Activated T-helper 1 cell treated with anti-CD3 and anti-CD28 coated beads, Interleukin-2, amount 50 U/mL, for 16 hours (primary cell): ENCODE measurements at places on chromosomes 12 and 14.
A peak's percentile ranks its signal among the peaks of the same experiment; 100 is the strongest.

- DNase-seq, result no peak
Observed at GRCh38 chr14:32249780-32250179, 46.7 kb upstream of the RNU6-8 start.

DNA sequence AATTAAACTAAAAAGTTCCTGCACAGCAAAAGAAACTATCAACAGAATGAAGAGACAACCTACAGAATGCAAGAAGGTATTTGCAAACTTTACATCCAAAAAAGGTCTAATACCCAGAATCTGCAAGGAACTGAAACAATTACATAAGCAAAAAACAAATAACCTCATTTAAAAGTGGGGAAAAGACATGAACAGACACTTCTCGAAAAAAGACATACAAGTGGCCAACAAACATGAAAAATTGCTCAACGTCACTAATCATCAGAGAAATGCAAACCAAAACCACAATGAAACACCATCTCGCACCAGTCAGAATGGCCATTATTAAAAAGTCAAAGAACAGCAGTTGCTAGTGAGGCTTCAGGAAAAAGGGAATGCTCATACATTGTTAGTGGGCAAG, 15.2 kb downstream of the PDE6H start:
- no peak for DNase-seq

DNA sequence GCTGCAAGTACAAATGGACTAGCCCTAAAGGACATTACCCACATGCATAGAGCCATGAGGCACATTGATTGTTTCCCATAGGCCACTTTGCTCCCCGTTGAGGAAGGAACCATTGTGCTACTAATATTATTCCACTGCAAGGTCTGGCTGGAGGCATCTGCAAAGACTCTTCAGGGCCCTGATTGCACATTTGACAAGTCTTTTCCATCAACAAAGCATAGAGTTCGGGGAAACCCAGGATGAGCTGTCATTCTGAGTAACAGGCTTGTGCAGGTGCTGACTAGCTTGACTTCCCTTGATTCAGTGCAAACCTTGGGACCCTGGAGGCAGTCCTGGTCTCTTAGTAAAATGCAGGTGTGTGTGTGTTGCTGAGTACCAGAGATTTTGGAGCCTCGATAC, 73.8 kb downstream of the SUSD6 start:
- peak; percentile 50 for DNase-seq

DNA sequence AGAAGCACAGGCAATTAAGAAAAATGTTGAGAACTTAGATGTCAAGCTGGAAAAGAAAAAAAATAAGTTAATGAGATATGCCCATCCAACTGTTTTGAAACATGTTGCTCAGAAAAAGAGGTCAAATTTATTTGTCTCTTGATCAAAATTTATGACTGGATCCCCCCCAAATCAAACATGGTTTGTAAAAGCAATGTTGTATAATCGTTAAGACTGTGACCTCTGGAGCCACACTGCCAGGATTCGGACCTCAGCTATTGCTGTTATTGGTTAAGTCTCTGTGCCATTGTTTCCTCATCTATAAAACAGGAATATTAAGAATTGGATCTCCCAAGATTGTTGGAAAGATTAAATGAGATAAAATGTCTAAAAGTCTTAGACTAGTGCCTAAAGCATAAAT, 51.9 kb upstream of the LRRK2 start:
- no peak for DNase-seq

- DNase-seq, result no peak
Observed at GRCh38 chr12:77772676-77773298, 57.9 kb upstream of the NAV3 start.

- no peak for DNase-seq
Observed at GRCh38 chr14:106058342-106058741, 532.0 kb downstream of the TMEM121 start.

GRCh38 chr12:82746668-82747067, 60.0 kb downstream of the TMTC2 start:
- no peak for DNase-seq

GRCh38 chr12:6608592-6609281, 1.6 kb upstream of the CHD4 start:
- no peak for DNase-seq

DNA sequence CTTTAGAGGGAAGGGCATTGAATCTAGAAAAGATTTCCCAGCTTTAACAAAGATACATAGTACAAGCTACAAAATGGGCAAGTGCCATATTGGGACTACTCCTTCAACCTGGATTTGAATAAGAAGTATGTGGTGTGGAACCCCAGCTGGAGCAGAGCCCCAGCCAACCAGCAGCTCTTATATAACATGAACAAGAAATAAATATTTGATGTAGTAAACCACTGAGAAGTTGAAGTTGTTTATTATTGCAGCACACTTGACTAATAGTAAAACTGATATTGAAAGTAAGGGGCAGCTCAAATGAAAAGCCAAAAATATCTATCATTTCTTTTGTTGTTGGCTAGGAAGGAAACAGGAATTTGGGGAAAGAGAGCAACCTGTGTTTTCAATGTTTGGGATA, 701.8 kb downstream of the TMTC2 start:
- no peak for DNase-seq

DNA sequence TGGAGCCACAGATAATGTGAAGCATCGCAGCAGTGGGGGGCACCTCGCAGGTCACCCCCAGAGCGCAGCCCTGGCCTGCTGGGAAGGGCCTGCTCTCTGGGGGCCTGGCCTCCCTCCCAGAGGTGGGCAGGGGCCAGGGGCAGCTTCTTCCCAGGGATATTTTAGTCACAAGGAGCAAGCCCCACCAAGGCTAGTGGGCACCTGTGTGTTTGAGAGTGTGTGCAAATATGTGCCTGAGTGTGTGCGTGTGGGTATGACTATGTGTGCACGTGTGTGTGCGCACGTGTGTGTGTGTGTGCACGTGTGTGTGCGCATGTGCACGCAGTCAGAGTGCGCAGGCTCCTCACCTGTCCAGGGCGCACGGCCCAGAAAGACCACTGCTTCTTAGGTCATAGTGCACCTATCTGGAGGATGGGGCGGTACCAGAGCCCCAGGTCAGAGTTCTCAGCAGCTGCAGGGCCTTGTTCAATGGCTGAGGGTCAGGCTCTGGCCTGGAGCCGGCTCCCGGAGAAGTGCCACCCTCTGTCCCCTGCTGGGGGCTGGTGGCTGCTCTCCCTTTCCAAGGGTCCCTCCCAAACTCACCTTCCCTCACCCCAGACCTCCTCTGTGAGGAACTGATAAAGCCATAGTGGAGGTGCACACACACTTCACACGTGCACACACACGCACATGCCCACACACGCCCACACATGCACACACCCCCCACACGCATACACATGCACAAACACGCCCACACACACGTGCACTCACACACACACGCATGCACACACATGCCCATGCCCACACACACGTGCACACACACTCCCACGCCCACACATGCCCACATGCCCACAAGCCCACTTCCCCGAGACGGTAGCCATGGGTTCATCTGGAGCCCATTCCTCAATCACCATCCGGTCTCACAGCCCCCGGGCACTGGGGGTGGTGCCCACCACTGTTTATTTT, 128.5 kb downstream of the KIF26A start:
- no peak for DNase-seq

GRCh38 chr12:64332938-64333337, 57.6 kb downstream of the C12orf56 start:
- DNase-seq, result no peak

- DNase-seq, result no peak
Observed at GRCh38 chr12:68958322-68958721, 25.4 kb upstream of the CPM start.

DNA sequence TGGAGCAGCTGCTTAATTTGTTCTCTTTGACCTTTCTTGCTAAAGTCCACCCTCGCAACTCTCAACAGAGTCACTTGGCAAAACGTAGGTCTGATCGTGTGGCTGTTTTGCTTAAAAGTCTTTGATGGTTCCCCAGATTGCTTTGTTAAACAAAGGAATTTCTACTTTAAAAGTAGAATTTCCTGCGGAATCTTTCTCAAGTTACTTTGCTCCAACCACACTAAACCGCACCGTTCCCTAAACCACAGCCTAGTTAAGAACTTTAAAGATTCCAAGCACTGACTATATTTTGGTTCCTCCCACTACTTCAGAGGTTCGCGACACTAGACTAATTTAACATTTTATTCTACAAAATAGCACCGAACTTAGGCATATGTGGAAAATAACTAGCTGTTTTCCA, 114.8 kb upstream of the FGD4 start:
- DNase-seq, result no peak

DNA sequence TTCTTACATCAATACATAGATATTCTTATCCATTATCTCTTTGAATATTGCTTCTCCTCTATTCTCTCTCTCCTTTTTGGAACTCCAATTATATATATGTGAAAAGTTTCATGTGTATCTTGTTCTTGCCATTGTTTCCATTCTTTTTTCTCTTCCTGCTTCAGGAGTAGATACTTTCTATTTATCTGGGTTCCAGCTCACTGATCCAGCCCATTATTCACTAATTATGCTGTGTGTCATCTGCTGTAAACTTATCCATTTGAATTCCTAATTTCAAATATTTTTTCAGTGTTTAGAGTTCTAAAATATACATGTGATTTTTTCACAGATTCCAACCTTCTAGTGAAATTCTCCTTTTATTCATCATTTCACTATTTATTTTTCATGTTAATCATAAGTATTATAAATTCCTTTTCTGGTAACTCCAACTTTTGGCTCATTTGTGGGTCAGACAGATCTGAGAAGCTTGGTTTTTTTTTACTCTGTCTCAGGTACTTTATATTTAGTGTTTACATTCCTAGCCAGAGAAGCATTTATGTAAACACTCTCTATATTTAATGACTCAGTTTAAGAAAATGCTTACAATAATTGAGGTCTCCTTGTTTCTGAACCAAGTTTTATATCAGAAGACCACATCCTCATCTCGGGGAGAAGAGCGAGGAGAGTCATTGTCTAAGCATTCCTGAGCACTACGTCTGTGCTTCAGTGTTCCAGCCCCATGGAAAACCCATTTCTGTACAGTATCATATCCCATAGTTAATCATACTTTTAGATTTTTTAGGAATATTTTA, 15.9 kb upstream of the AMIGO2 start:
- DNase-seq, result no peak

DNA sequence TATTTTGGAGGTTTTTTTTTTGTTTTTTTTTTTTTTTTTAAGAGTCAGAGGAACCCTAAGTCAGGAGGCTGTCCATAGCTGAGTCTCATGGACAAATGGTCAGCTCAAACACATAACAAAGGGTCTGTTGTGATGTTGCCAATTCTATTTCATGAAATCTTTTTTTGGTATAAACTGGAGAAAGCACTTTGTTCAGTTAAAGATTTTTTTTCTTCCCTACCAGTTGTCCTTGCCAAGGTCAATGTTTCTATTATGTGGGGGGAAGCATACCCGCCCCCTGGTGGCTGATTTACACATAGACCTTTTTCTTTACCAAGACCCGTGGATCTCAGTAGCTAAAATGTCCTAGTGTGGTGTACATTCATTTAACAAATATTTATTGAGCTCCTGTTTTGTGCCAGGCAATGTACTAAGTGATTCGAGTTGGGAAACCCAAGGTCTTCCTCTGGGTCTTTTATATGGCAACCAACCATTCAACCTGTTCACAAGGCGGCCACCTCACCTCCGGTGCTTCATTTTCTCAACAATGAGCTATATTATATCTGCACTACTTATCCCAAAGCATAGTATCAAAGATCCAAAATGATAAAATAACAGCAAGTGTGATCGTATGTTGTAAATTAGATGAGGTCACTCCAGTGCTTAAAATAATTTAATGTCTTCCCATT, 214.5 kb downstream of the PAH start:
- no peak for DNase-seq

- no peak for DNase-seq
Observed at GRCh38 chr14:34833549-34834523, 41.3 kb downstream of the BAZ1A start.

DNA sequence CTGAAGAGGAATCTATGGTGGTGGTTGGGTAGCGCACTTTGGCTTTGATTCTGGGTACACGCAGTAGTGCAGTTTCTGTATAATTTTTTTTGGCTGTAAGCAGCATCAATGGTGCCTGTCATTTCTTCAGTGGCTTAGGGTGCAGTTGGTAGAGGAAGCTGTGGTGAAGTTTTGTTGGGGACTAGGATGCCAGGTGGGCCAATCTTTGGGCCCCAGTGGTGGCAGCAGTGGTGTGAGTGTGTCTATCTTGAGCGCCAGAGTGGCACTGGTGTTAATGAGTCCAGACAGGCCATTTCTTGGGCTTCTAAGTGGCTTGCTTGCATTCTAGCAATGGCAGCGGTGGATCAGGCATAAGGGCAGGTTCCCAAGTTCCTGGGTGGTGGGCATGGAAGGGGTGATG, 33.8 kb upstream of the CCND2 start:
- DNase-seq, result no peak

- DNase-seq, result no peak
Observed at GRCh38 chr12:59388694-59389093, 207.1 kb upstream of the SLC16A7 start.

- no peak for DNase-seq
Observed at GRCh38 chr12:109624467-109624866, 50.9 kb downstream of the MVK start.

DNA sequence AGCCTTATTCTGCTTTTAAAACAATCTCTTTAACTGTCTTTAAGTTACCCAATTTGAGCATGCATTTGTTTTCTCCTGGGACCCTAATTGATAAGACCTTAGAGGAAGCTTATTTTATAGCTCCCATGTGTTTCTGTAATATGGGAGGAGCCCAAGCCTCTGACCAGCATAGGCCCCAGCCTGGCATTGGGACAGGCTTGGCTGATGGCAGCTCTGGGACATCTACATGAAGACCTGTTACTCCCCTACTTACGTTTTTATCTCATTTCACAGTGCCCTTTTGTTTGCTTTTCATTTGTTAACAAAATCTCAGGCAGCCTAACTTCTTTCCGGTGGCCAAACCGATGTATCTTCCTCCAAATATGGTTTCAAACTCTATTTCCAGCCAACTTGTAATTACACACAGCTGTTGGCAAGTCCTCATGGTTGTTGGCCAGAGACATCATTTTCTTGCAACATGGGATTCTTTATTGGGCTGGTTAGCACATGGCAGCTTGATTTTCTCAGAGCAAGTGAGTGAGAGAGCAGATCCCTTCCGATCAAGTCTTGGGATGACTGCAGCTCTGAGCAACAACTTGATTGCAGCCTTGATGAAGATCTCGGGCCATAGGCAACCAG, 1117.5 kb downstream of the AACS start:
- DNase-seq, result no peak

DNA sequence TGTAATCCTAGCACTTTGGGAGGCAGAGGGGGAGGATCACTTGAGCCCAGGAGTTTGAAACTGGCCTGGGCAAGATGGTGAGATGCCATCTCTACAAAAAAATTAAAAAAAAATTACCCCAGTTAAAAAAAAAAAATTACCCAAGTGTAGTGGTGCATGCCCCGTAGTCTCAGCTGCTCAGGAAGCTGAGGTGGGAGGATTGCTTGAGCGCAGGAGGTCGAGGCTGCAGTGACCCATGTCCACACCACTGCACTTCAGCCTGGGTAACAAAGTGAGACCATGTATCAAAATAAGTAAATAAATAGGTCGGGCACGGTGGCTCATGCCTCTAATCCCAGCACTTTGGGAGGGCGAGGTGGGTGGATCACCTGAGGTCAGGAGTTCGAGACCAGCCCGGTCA, 128.8 kb downstream of the VRK1 start:
- DNase-seq, result no peak
